H1 (cell line): ENCODE measurements at places on chromosomes 16 and 17.

DNA sequence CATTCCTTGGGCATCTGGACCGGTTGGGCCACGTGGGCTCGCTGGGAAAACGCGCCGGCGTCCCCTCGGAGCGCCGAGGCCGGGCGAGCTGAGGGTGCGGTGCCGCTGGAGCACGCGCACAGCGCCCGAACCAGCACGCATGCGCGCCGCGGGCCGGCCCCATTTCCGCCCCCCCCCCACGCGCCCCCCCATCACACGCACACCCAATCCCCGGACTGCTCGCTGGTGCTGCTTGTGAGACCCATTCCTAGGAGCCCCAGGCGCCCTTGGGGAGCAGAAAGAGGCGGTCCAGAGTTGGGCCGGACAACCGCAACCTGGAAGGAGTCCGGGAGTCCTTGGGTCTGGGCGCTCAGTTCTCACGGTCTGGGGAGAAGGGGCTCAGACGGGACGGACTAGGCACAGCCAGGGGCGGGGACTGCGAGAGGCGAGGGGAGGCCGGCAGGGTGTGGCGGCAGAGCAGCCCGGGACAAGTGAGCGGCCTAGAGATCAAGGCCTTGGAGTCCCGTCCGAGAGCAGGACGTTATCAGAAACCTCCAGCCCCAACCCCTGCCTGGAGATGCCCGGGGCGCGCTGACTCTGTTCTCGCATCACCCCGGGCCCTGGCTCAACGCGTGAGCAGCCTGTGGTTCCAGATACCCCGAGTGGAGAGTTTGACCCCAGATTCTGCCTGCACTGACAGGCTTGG is 6.0 kb upstream of the CBX8 start:
- no peak for DNase-seq

DNA sequence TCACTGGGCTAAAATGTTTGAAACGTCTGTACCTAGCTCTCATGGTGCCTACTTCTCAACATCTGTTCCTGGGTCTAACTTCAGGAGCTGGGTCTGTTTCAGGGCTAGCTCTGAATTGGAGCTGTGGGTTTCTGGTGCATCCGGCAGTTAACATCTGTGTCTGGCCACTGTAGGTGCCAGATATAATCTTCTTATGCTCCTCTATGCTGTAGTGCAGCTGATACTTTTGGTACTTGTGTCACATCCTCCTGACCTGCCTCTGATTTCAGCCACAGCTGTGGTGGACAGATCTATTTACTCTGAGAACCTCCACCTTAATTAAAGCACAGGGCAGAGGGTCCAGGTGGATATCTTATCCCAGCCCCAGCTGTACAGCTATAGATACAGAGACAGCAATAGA is 496.5 kb upstream of the CDH11 start:
- no peak for DNase-seq

DNA sequence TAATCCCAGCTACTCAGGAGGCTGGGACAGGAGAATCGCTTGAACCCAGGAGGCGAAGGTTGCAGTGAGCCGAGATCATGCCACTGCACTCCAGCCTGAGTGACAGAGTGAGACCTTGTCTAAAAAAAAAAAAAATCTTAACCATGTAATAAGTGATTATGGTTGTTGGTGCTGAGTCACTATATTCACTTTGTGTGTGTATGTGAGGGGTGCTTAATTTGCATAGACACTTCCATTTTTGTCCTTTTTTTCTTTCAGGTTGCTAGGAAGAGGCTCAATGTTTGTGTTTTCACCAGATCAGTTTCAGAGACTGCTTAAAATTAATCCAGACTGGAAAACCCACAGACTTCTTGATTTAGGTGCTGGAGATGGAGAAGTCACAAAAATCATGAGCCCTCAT is 18.2 kb downstream of the METTL9 start:
- DNase-seq = no peak

- no peak for DNase-seq
Observed at GRCh38 chr16:65888201-65888600, 478.3 kb upstream of the CDH5 start.

DNA sequence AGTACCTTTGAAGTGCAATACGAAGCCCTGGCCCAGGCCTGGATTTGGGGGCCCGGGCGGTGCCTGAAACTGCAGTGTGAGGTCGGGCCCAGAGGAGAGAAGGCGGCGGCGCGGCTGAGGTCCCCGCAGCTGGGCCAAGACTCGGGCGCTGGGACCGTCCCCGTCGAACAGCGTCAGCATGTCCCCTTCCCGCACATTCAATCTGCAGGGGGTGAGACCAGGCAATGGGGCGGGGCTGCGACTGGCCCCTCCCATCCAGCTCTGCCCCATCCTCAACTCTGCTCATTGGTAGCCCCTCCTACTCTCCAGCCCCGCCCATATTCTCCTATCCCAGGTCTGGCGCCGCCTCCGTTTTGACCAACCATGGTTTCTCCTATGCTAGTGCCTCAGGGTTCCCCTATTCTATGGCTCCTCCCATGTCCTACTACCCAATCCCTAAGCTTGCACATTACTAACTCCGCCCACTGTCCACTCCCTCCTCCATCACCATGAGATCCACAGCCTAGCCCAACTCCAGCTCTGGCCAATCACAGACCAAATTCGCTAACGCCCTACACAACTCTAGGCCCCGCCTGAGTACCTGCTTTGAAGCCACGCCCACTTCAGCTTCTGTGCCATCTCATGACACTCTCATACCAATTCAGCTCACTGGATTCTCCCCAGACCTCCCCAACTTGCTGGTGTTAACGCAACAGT is 14.4 kb upstream of the CDIPT start:
- peak; percentile 99 for DNase-seq

- no peak for DNase-seq
Observed at GRCh38 chr16:65373097-65373496, 251.2 kb upstream of the CDH11 start.

DNA sequence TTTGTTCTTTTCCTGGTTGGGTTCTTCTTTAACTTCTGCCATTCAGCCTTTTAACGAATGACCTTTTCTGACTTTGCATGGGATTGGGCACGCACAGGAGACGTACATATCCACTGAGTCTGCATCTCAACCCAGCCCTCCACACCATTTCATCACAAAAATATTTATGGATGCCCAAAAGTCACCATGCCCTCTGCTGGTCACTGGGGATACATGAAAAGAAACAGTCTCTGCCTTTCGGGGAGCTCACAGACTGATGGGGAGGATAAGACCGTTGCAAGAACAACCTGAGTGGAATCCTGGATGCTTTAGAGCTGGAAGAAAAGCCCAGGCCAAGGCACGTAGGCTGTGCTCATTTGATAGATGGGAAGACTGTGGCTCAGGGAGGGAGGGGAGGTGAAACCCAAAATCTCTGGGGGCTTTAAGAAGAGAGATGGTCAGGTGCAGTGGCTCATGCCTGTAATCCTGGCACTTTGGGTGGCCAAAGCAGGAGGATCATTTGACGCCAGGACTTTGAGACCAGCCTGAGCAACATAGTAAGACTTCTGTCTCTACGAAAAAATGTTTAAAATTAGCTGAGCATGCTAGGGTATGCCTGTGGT is 7.9 kb upstream of the MT2A start:
- DNase-seq = no peak

- no peak for DNase-seq
Observed at GRCh38 chr16:26363581-26363980, 671.8 kb downstream of the HS3ST4 start.

- DNase-seq = no peak
Observed at GRCh38 chr16:14489460-14489859, 140.6 kb downstream of the PARN start.

DNA sequence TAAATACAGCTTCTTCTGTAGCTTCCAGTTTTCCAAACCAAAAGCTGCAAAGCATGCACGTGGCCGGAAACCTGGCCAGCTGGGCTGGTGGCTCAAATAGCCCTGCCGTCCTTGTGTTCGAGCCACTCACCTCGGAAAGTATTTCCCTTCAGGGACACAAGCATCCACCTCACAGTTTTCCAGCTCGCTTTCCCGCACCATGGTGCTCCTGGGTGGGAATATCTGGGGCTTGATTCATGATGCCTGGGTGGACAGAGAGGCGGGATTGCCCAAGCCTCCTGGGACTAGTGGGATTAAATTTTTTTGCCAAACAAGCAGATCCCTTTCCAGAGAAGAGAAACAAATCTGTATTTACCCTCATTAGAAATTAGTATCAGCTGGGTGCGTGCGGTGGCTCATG is 7.1 kb upstream of the MVD start:
- no peak for DNase-seq

- DNase-seq = no peak
Observed at GRCh38 chr16:22210854-22211253, 4.8 kb downstream of the EEF2K start.

DNA sequence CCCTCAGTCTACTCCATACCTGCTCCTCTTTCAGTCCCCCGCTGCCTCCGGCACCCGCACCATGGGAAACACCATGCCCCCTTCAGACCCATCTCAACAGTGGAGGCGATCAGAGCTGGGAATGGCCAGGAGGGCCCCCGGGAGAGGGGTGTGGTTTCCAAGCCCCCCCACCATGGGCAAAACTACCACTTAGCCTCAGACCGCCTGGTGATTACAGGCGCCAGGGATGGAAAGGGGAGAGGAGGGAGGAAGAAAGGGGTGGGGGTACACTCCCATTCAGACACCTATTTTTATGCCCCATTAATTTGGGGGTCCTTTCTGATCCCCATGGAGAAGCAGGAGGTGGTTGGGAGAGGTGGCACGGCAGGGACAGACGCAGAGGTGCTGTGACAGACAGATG is at the start of gene C17orf114:
Gene C17orf114 (minus strand): TSS at position 101 of the 400 bp plus-strand sequence.
- no peak for DNase-seq

DNA sequence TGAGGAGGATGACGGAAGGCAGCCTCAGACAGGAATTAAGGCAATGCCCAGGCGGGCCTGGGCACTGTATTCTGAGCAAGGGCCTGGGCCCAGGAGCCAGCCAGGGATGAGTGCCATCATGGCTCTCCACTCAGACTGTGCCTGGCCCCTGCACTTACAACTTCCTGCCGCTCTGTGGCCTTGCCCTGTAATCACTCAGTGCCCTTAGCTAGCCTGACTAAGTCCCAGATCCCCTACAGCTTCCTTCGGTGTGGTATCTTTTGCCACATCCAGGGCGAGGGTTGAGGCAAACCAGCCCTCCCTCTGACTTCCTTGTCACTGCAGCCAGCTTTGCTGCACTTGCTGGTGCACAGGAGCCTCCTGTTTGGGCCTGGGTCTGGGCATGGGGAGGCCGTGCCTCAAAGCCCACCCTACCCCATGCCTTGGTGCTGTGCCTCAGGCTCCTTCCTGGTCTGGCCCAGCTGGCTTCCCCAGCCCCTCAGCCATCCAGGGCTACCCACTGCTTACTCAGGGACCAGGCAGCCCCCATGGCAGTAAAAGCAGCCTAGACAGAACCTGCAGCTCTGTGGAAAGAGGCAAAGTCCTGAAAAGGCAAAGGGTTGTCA is 9.3 kb downstream of the SLC46A1 start:
- no peak for DNase-seq

GRCh38 chr17:6796887-6797490 is 21.0 kb downstream of the FBXO39 start:
- no peak for DNase-seq
